ENCODE measurements at places on chromosomes 7 and 10.

GRCh38 chr10:75201793-75202307 lies 8.7 kb upstream of the VDAC2 start:
- H3K27me3 ChIP-seq: no peaks in the 10 kb centered on the region
- H3K27ac ChIP-seq: peak overlapping the region; percentile 69
- H3K36me3 ChIP-seq: no peaks in the 10 kb centered on the region
- no peak overlapping the region for H3K4me3 ChIP-seq

GRCh38 chr7:124031919-124032318 lies 948 bp downstream of the TMEM229A start:
- peaks cover 17% of the 10 kb centered on the region for H3K4me1 ChIP-seq
- peak overlapping the region; percentile 41 for H3K4me3 ChIP-seq
- H3K27me3 ChIP-seq: no peaks in the 10 kb centered on the region
- no peak overlapping the region for H3K27ac ChIP-seq
- H3K36me3 ChIP-seq: no peaks in the 10 kb centered on the region
- DNase-seq: no peak

- no peaks in the 10 kb centered on the region for H3K27me3 ChIP-seq
- H3K36me3 ChIP-seq: no peaks in the 10 kb centered on the region
- no peak for DNase-seq
- no peaks in the 10 kb centered on the region for H3K4me1 ChIP-seq
- no peak overlapping the region for H3K4me3 ChIP-seq
Measured at GRCh38 chr7:142375710-142376313, 118.0 kb upstream of the PRSS58 start.

DNA sequence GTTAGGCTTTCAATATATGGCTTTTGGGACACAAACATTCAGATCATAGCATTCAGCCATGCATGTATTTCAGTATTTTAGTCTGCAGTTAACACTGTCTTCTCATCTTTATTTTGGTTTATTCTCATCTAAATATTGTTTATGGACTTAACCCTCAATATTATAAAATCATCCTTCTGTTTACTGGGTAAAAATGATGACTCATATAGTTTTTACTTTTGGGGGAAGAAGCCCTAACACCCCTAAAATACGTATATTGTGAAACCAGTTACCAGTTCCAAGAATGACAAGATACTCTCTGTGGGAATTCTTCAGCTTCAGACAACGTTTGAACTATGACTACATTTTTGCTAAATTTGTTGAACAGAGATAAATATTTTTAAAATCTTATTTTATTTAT lies 505.4 kb downstream of the LRMDA start:
- H3K27ac ChIP-seq: no peak overlapping the region
- no peaks in the 10 kb centered on the region for H3K36me3 ChIP-seq
- H3K4me1 ChIP-seq: no peaks in the 10 kb centered on the region
- H3K27me3 ChIP-seq: no peaks in the 10 kb centered on the region
- H3K4me3 ChIP-seq: no peak overlapping the region
- no peak for DNase-seq

DNA sequence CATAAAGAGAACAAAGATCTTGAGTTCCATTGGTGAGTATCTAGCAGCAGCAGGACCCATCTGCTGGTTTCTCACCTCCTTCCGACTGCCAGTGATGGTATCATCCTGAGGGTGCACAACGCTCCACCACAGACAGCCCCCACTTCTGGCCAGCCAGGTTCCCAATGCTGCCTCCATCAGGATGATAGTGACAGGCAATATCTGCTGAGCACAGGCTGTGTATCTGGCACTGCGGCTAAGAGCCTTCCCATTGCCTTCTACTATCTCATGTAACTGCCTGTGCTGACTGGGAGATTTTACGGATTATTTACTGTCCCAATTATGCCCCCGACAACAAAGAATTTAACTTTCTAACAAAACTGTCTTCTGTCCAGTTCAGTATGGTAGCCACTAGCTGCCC lies 352.4 kb upstream of the AOAH start:
- H3K27me3 ChIP-seq: no peaks in the 10 kb centered on the region
- H3K27ac ChIP-seq: no peak overlapping the region
- H3K4me1 ChIP-seq: no peaks in the 10 kb centered on the region
- H3K4me3 ChIP-seq: no peak overlapping the region

DNA sequence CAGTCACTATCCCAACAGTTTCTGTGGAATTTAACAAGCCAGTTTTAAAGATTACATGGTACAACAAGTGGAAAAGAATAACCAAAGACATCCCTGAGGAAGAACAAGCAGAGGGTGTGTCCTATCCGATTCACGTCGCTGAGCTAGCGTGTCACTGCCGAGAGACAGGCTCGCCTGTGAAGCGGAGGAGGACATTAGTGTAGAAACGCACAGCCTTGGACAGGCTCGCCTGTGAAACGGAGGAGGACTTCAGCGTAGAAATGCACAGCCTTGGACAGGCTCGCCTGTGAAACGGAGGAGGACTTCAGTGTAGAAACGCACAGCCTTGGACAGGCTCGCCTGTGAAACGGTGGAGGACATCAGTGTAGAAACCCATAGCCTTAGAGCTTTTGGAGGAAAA lies 52.7 kb upstream of the INPP5A start:
- no peak overlapping the region for H3K27ac ChIP-seq
- H3K4me3 ChIP-seq: no peak overlapping the region
- DNase-seq: no peak
- H3K4me1 ChIP-seq: peaks cover 28% of the 10 kb centered on the region
- no peaks in the 10 kb centered on the region for H3K36me3 ChIP-seq
- H3K27me3 ChIP-seq: no peaks in the 10 kb centered on the region

DNA sequence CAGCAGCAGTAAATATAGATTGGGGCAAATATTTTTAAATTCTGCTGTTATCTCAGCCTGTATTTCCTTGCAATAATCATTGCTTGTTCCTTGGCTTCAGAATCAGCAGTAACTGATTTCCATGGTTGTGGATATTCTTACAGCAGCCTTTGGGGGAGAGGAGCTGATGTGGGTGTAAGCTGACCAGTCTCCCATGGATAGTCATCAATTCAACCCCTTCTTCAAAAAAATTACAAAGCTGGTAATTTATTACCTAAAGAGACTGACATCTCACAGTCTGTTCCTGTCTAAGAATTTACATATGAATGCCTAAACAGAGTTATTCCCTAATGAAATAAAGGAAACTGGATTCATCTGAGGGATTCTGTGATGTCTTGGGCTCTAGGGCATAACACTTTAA lies 103.1 kb upstream of the CABCOCO1 start:
- no peak for DNase-seq
- no peaks in the 10 kb centered on the region for H3K4me1 ChIP-seq
- H3K27me3 ChIP-seq: no peaks in the 10 kb centered on the region
- no peaks in the 10 kb centered on the region for H3K36me3 ChIP-seq

DNA sequence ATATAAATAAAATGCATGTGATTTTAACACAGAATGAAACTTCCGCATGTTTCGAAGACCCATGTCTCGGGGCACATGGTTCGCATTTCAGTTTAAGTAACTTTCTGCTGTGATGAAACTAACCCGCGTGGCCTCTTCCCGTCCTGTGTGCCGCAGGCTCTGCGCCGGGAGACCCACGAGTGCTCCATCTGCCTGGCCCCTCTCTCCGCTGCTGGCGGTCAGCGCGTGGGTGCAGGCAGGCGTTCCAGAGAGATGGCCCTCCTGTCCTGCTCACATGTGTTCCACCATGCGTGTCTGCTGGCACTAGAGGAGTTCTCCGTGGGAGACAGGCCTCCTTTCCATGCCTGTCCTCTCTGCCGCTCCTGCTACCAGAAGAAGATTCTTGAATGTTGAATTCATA lies 35.7 kb downstream of the RNF32 start:
- no peaks in the 10 kb centered on the region for H3K4me1 ChIP-seq
- no peak overlapping the region for H3K4me3 ChIP-seq

DNA sequence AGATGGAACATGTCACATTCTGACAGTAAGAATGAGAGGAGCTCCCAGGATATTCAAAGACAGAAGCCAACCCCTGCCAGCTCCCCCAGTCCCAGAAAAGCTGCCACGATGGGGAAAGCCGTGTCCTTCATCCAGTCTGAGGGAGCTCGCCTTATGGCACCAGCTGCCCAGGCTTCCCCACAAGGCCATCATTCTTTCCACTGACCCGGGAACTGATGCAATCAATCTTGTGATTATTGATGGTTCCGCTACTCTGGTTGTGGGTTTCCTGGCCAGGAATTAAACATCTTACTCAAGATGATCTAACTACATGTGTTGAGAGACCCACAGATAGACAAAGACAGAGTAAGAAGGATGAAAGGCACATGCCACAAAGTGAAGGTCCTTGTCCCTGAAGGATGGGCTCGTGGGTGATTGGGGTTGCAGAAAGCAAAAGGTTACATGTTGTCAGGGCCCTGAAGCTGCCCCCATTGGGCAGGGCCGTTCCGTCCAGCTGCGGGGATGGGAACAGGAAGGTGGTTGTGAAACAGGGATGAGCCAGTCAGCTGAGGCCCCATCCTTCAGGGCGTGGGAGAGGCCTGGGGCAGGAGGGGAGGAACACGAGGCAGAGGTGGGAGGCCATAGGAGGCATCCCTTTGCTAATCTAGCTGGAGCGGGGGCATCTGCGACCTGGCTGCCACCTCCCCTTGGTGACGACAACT lies 127.6 kb downstream of the OAT start:
- H3K27ac ChIP-seq: no peak overlapping the region
- DNase-seq: no peak
- H3K27me3 ChIP-seq: no peaks in the 10 kb centered on the region
- peaks cover 11% of the 10 kb centered on the region for H3K4me1 ChIP-seq
- no peak overlapping the region for H3K4me3 ChIP-seq

DNA sequence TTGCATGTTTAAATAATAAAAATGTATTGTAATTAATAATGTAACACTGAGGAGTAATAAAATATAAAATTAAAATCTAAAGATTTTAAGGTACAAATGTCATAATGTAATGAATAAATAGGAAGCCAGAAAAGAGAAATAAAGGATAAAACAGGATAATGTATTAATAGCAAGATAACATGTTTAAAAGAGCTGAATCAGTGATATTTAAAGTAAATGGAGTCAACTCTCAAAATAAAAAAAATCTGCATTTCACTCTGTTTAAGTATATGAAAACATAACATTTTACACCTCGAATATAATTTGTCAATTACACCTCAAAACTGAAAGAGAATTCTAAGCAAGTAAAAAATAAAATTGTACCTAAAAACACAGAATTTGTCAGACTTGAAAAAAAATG lies 44.1 kb downstream of the GRM3 start:
- DNase-seq: no peak
- H3K27ac ChIP-seq: no peak overlapping the region
- H3K27me3 ChIP-seq: no peaks in the 10 kb centered on the region
- H3K4me3 ChIP-seq: no peak overlapping the region

DNA sequence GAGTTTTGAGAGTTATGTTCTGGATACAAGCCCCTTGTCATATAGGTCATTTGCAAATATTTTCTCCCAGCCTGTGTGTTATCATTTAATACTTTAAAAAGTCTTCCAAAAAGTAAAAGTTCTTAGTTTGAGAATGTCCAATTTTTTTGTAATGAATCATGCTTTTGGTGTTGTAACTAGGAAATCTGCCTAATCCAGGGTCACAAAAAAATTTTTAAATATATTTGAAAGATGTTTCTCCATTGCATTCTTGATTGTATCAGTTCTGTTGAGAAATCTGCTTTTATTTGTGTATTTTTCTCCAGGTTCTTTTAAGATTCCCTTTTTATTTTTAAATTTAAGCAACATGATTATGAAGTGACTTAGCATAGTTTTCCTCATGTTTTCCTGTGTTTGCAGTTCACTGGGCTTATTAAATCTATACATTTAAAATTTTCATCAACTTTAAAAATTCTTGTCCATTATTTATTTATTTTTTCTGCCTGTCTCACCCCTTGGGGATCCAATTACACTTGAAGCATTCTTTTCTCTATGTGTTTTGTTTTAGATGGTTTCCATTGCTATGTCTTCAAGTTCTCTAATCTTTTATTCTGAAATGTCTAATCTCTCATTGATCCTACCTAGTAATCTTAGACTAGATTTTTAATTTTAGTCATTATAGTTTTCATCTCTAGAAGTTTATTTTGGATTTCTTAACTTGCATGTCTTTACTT lies 47.0 kb downstream of the CCDC71L start:
- no peak overlapping the region for H3K27ac ChIP-seq
- H3K36me3 ChIP-seq: no peaks in the 10 kb centered on the region
- H3K4me1 ChIP-seq: peaks cover 10% of the 10 kb centered on the region
- H3K4me3 ChIP-seq: no peak overlapping the region
- DNase-seq: no peak

- no peak overlapping the region for H3K4me3 ChIP-seq
- DNase-seq: no peak
- H3K4me1 ChIP-seq: no peaks in the 10 kb centered on the region
- H3K27me3 ChIP-seq: no peaks in the 10 kb centered on the region
- no peaks in the 10 kb centered on the region for H3K36me3 ChIP-seq
Measured at GRCh38 chr10:23358357-23358756, 13.8 kb upstream of the C10orf67 start.

DNA sequence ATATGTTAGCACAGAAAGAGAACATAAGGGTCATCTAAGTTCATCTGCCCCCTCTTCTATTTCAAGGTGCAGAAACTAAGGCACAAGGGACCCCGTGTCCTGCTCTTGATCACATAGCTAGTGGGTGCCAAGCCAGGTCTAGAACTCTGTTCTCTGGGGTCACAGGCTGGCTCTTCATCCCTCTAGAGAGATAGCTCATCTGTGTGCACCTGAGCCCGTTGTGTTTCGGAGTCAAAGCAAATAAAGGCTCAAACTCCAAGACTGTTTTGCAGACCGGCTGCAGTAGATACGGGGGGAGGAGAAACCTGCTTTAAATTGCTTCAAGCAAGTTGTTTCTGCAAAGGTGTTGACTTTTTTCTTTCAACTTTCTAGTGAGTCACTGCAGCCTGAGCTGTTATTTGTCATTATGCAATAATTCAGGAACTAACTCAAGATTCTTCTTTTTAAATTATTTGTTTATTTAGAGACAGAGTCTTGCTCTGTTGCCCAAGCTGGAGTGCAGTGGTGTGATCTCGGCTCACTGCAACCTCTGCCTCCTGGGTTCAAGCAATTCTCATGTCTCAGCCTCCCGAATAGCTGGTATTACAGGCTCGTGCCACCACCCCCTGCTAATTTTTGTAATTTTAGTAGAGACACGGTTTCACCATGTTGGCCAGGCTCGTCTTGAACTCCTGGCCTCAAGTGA lies 6.5 kb downstream of the BLVRA start:
- H3K27me3 ChIP-seq: no peaks in the 10 kb centered on the region
- H3K4me1 ChIP-seq: peaks cover 31% of the 10 kb centered on the region
- H3K36me3 ChIP-seq: no peaks in the 10 kb centered on the region

GRCh38 chr7:55110282-55110992 lies 91.6 kb downstream of the EGFR start:
- DNase-seq: no peak
- H3K27me3 ChIP-seq: no peaks in the 10 kb centered on the region

DNA sequence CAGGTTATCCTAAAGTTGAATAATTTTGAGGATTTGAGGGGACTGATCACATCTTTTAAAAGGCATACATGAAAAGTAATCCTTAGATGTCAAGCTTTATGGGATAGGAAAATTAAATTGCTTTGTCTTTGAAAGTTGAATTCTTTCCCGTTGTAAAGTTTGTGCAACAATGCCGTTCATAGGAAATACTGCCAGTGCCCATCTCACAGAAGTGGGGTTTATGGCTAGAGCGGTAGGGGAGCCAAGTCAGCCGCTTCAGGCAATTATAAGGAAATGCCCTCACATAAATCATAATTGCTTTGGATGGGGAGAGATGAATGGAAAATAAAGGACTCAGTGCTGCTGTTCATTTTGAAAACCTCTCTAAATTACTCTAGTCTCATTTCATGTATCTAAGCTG lies 18.1 kb downstream of the CDC123 start:
- H3K27ac ChIP-seq: peak overlapping the region; percentile 36
- H3K4me3 ChIP-seq: no peak overlapping the region
- peaks cover 48% of the 10 kb centered on the region for H3K36me3 ChIP-seq
- peaks cover 14% of the 10 kb centered on the region for H3K4me1 ChIP-seq
- no peaks in the 10 kb centered on the region for H3K27me3 ChIP-seq

- no peak overlapping the region for H3K27ac ChIP-seq
- no peaks in the 10 kb centered on the region for H3K36me3 ChIP-seq
- no peak overlapping the region for H3K4me3 ChIP-seq
- no peaks in the 10 kb centered on the region for H3K4me1 ChIP-seq
- H3K27me3 ChIP-seq: no peaks in the 10 kb centered on the region
- no peak for DNase-seq
Measured at GRCh38 chr10:62748386-62748785, 56.1 kb upstream of the ADO start.

Data from vagina (tissue), 2 donors.